Astrocyte (in vitro differentiated cells and primary cell): ENCODE measurements at places on chromosomes 2 and 18. TPM values are rescaled to one million over a fixed set of nuclear protein-coding genes. Genes with fewer than 3 reads are reported as not detected.
A peak's percentile ranks its signal among the peaks of the same experiment; 100 is the strongest.

The CTAGE1 gene
- 0.12 and 0.30 TPM in 2 replicates for total RNA-seq

GRCh38 chr18:38752430-38752829, 1186.8 kb upstream of the CELF4 start:
- no peak for DNase-seq
- no peak overlapping the region for H3K27ac ChIP-seq
- H3K36me3 ChIP-seq: no peaks in the 10 kb centered on the region
- no peaks in the 10 kb centered on the region for H3K27me3 ChIP-seq

GRCh38 chr2:237967463-237967951, 693 bp downstream of the UBE2F start:
- H3K36me3 ChIP-seq: no peaks in the 10 kb centered on the region
- H3K4me1 ChIP-seq: peaks cover 16% of the 10 kb centered on the region
- no peaks in the 10 kb centered on the region for H3K27me3 ChIP-seq
- DNase-seq: no peak

DNA sequence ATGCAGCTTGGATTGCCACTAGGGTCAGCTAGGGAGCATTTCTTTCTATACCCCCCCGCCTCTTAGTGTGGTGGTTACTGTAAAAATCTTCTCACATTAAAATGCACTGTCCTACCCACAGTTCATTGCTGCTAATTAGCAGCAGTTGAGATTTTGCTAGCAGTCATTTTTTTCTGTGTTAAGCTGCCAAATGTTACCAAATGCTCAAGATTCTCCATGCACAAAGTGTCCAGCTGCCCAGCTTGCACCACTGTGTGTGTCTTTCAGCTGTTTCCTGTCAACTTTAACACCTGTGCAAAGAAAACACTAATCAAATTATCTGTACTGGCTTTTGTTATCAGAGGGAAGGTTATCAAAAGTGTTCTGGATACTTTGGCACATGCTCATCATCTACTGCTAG, 679.3 kb downstream of the NR4A2 start:
- H3K27me3 ChIP-seq: no peaks in the 10 kb centered on the region
- no peak overlapping the region for H3K27ac ChIP-seq
- H3K36me3 ChIP-seq: no peaks in the 10 kb centered on the region
- no peak for DNase-seq

GRCh38 chr2:53111406-53111805, 656.2 kb upstream of the CHAC2 start:
- DNase-seq: no peak
- no peaks in the 10 kb centered on the region for H3K4me1 ChIP-seq
- H3K4me3 ChIP-seq: no peak overlapping the region
- no peaks in the 10 kb centered on the region for H3K36me3 ChIP-seq
- no peak overlapping the region for H3K27ac ChIP-seq

The COL4A3 gene
- total RNA-seq: 0.02 TPM in 1 of 2 replicates, not detected in the other

DNA sequence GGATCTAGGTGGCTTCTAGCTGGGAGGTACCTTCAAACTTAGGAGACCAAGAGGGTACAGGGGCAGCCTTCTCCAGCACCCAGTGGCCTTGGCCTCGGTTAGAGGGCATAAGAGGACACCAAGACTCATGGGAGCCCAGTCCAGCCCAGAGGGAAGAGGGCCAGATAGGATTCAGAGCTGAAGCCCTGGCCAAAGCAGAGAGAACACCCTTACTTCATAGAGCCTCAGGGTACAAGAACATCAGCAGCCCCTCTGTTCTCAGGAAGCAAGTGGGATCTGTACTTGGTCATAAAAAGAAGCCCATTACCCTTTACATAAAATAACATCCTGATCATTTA, 45.0 kb upstream of the ASPRV1 start:
- DNase-seq: no peak
- H3K4me3 ChIP-seq: no peak overlapping the region
- no peaks in the 10 kb centered on the region for H3K4me1 ChIP-seq
- no peaks in the 10 kb centered on the region for H3K27me3 ChIP-seq
- H3K36me3 ChIP-seq: no peaks in the 10 kb centered on the region

The RBKS gene
- 1.6 and 2.6 TPM in 2 replicates for total RNA-seq

- no peak overlapping the region for H3K27ac ChIP-seq
- no peak for DNase-seq
- H3K27me3 ChIP-seq: peaks cover 16% of the 10 kb centered on the region
- H3K36me3 ChIP-seq: no peaks in the 10 kb centered on the region
- no peak overlapping the region for H3K4me3 ChIP-seq
Measured at GRCh38 chr2:144521686-144522085, 1.8 kb upstream of the ZEB2 start.

DNA sequence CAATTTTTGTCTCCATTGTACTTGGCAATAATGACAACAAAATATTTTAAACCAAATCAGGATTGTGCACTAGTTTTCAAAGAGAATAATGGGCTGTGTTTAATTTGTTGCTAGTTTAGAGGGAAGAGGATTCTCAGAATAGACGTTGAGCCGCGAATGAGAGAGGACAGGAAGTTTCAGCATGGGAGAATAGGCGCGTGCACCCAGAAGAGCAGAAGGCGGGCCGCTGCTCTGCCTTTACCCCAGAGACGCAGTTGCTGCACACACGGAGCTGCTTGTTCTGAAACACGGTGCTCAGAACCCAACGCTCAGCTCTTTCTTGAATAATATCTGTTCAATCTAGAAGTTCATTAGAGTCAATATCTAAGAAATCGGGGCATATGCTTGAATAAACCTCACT, 223.4 kb downstream of the MYT1L start:
- no peak overlapping the region for H3K27ac ChIP-seq
- H3K4me1 ChIP-seq: no peaks in the 10 kb centered on the region
- H3K4me3 ChIP-seq: no peak overlapping the region
- DNase-seq: no peak
- H3K27me3 ChIP-seq: peaks cover 2% of the 10 kb centered on the region

The ANO7 gene
- 5.8 and 7.1 TPM in 2 replicates for total RNA-seq

The STPG4 gene
- 0.55 and 0.64 TPM in 2 replicates for total RNA-seq

The CAPN14 gene
- total RNA-seq: 0.12 and 0.14 TPM in 2 replicates

DNA sequence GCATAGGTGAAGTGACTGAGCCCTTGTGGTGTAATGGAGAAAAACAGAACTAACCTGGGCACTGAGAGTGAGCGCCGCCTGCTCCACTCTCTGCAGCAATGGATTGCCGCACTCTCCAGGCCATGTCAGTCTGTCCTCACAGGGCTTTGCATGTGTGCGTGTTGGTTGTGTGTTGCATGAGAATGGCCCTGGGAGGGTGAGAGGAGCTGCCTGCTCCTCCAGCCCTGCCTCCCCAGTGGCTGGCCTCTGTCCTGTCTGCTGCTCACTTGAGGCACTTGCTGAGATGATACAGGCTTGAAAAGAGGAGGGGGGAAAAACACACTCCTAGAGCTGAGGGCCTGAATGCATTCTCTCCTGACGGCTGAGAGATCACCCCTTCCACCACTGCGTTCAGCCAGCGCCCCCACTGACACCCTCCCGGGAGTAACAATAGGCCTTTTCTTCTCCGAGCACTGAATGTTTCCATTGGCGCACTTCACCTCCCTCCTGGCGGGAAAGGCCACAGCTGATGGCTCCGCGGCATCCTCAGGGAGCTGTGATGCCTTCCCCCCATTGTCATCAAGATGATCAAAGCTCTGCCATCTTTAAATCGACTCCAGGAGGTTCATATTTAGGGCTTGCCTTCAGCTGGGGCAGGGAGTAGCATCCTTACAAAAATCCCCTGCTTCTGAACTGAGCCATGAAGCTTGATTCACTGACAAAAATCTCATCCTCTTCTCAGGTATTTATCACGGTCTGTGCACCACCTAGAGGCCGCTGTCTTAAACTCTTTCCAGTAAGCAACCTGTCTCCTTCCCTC, 49.9 kb upstream of the DAPL1 start:
- DNase-seq: peak; percentile 51
- H3K4me3 ChIP-seq: no peak overlapping the region
- H3K36me3 ChIP-seq: no peaks in the 10 kb centered on the region
- no peak overlapping the region for H3K27ac ChIP-seq

The BOLL gene
- total RNA-seq: not detected in 2 replicates

DNA sequence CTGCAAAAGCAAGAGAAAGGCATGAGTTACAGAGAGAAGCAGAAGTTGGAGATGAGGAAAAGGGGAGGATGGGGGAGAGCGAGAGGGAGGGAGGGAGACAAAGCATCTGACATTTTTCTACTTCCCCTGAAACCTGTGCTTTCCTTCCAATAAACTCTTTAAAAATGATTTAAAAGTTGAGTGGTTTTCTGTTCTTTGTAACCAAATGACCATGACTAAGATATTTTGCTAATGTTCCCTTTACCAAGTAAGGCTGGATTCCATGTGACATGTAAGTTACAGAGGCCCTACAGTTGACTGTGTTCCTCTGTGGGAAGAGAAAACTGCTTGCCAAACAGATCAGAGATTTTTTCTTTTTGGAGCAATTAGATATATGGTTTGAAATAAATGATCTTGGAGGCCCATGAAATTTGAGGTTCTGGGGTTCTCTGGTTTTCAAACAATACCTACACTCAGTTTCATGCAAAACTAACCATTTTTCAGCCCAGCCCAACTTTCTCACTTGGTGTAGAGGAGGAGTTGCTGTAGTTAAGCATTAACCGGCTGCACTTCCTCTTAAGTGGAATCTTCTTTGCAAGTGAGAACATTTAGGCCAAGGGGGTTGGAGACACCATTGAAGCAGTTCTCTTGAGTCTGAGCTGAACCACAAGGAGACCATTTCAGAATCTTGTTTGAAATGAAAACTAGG, 34.5 kb downstream of the INSIG2 start:
- no peaks in the 10 kb centered on the region for H3K27me3 ChIP-seq
- no peak overlapping the region for H3K4me3 ChIP-seq
- peaks cover 8% of the 10 kb centered on the region for H3K4me1 ChIP-seq
- DNase-seq: no peak

DNA sequence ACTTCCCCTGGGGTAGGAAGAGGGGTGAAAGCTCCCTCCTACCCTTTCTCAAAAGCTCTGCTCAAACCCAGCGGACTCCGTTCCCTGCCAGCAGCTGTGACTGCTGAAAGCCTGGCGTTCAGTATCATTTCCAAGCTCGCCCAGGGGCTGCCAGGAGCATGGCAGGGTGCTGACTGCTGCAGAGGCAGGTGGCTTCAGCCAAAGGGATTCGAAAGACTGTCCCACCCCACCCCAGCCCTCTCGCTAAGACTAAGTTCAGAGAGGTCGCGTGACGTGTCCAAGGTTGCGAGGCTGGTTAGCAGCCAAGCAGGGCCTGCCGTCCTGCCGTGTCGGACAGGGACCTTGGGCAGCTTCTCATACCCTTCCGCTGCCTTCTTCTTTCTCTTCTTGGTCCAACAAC, 72.3 kb upstream of the RAB12 start:
- H3K27ac ChIP-seq: no peak overlapping the region
- H3K4me1 ChIP-seq: no peaks in the 10 kb centered on the region
- no peak overlapping the region for H3K4me3 ChIP-seq
- H3K36me3 ChIP-seq: no peaks in the 10 kb centered on the region
- DNase-seq: no peak
- peaks cover 3% of the 10 kb centered on the region for H3K27me3 ChIP-seq

DNA sequence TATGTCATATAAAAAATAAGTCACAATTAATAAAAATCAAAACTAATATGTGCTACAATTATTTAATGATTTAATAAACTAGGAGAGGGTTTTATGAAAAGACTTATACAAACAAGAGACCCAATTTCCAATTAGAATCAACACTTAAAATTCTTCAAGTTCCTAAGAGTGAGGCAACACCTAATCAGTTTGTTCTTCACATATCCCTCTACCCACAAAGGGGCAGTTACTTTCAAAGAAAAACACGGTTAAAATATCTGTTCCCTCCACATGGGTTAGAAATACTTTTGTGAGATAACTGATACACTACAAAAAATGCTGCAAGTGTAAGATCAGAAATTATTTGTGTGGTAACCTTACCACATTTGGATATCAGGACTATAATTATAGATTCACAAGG, 357.0 kb downstream of the ERBB4 start:
- no peaks in the 10 kb centered on the region for H3K4me1 ChIP-seq
- H3K27me3 ChIP-seq: no peaks in the 10 kb centered on the region
- DNase-seq: peak; percentile 50
- H3K4me3 ChIP-seq: no peak overlapping the region
- no peak overlapping the region for H3K27ac ChIP-seq

DNA sequence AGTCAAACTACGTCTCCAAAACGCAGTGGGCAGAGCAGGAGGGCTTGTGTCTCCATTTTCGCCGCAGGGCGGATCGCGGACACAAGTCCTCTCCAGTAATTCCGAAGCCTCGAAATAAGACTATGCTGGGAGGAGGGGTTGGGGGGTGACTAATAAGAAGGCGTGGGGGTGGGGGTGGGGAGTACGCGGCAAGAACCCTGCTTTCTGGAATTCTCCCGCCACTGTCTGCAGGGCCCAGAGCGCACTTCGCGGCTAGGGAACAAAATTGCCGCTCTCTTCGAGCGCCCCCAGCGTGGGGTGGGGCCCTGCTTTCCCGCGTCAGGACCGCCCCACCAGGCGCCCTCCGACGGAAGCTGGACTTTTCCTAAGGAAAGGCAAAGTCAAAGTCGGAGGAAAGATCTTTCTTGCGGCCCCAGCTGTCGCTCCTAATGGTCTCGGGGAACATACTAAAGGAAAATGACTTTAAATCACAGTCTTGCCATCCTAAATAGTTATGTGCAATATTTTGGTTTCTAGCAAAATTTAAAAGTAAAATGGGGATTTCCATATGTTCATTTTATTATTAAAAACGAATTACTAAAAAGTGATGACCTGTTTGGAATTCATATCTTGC, 11.9 kb downstream of the NR4A2 start:
- H3K4me3 ChIP-seq: peak overlapping the region; percentile 29
- H3K4me1 ChIP-seq: peaks cover 22% of the 10 kb centered on the region
- DNase-seq: peak; percentile 36

- H3K27me3 ChIP-seq: no peaks in the 10 kb centered on the region
- peak overlapping the region; percentile 79 for H3K4me3 ChIP-seq
- H3K27ac ChIP-seq: no peak overlapping the region
- DNase-seq: no peak
- H3K4me1 ChIP-seq: peaks cover 5% of the 10 kb centered on the region
Measured at GRCh38 chr2:62197011-62197924, 1.4 kb downstream of the B3GNT2 start.

The IL36G gene
- not detected in 2 replicates for total RNA-seq

DNA sequence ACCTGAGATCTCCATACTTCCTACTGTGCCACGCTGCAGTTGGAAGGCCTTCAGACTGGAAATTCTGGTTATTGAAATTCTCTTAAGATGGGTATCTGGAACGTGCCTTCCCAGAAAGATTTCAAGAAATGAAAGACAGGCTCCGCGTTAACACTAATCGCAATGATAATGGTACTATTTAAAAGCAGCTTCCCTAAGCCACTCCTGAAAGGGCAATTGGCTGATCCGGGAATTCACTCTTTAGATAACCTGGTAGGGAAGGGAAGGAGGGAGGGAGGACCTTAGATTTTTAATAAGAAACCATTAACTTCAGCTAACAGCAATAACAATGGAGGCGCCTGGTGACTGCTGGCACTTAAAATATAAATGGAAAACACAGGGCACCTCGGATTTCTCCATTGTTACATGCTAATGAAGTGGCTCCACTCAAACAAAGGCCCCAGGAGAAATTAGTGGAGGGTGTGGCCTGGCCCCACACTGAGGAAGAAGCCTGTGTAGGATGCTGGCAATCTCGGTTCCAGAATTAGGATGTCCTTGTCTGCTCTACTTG, 22.5 kb upstream of the MTA3 start:
- DNase-seq: no peak
- no peaks in the 10 kb centered on the region for H3K27me3 ChIP-seq
- no peaks in the 10 kb centered on the region for H3K4me1 ChIP-seq
- H3K36me3 ChIP-seq: no peaks in the 10 kb centered on the region
- no peak overlapping the region for H3K4me3 ChIP-seq
- H3K27ac ChIP-seq: no peak overlapping the region
